Daoy (cell line): ENCODE measurements at places on chromosomes 12 and 14. TPM values are rescaled to one million over a fixed set of nuclear protein-coding genes. Genes with fewer than 3 reads are reported as not detected.

DNA sequence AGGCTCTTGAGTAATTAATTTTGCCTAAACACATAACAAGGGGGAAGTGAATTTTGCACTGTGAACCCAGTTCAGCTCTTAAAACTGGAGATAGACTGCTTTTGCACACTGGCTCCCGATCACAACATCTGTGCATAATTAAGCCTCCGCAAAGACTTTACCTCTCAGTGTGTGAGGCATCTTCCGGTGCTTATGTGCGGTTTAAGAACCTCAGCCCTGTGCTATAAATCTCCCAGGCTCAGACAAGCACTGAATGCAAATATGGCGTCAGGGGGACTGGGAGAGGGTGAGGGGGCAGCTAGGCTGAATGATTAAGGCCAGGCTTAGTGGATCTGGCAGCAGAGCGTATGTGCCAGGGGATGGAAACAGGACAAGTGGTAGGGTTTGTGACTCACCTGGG, 103.3 kb downstream of the ADCK1 start:
- DNase-seq = peak; percentile 21

GRCh38 chr12:450438-450837, 9.3 kb upstream of the B4GALNT3 start:
- DNase-seq = no peak

DNA sequence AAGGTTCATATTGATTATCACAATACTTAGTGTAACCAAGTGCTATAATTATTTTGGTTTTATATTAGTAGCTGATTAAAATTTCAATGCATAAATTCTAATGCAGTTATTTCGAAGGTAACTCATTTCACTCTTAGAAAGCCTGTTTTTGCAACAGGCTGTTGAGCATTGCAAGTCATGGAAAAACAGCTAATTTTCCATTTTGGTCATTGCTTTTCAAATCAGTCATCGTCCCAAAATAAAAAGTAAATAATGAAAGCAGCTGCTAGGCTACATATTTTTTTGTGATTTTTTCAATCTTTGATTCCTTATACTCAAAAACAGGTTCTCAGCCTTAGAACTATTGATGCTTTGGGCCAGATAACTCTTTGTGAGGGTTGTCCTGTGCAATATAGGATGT, 22.9 kb downstream of the VEZT start:
- DNase-seq = no peak

The CCDC196 gene
- total RNA-seq = not detected in 2 replicates

DNA sequence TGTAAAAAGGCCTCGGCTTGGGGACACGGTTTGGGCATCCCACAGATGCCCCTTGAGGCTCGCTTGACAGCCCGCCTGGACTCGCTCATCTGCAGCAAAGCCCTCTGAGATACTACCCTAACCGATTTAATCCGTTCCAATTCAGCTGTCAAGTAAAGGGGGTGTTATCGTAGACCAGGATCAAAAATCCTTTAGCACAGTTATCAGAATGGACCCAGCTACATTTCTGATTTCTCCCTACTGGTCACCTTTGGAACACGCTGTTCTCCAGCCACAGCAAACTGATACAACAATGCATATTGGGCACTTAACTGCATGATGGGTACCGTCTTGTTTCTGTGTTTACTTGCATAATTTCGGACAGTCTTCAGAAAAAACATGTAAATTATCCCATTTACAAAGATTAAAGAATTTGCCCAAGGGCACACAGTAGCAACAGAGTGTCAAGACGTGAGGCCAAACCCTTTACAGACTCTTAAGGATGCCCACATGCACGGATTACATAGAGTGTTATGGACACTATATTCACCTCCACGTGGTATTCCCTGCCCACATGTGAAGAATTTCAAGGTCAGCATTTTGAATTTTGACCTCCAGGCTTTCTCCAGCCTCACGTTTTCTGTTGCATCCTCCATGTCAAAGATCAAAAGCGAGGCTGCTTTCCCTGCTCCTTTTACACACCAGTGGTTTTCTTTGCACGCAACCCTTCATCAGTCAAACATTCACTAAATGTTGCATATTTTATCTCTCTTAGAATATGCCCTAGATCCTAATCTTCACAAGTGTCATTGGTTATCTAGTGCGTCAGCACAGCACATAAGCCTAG, 3.2 kb upstream of the DUSP6 start:
- DNase-seq = no peak

GRCh38 chr14:69779088-69779487, 12.1 kb downstream of the SRSF5 start:
- DNase-seq = no peak

DNA sequence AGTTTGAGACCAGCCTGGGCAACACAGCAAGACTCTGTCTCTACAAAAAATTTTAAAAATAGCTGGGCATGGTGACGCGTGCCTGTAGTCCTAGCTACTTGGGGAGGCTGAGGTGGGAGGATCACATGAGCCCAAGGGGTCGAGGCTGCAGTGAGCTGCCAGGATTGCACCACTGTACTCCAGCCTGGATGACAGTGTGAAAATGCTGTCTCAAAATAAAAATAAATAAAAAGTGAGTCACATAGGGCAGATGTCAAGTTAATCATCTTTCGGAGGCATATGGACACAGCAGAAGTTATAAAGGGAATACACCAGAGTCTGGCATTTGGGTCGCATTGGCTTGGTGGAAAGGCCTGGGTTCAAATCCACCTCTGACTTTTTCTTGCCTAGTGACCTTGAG, 92.7 kb downstream of the PHETA1 start:
- peak; percentile 42 for DNase-seq

GRCh38 chr12:131425112-131426075, 285.5 kb upstream of the SFSWAP start:
- DNase-seq = no peak

GRCh38 chr12:119681728-119682638, 14.1 kb downstream of the PRKAB1 start:
- DNase-seq = no peak

GRCh38 chr14:68777644-68778043, 15.2 kb downstream of the ZFP36L1 start:
- no peak for DNase-seq

DNA sequence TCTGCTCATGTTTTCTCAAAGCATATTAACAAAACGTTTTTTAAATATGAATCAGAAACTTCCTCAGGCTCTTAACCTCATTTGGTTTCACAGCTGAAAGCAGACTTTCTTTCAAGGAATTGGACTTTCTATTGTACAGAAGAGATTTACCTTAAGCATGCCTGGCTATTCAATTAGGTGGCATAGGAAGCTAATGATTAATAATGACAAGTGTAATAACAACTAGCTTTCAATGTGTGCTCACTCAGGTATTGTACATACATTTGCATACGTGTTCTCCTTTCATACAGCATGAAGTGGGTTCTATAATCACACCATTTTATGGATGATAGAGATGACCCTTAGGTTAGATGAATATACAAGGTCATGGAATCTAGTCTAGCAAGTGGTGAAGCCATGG, 115.7 kb downstream of the ANO6 start:
- no peak for DNase-seq

GRCh38 chr12:6914246-6914946, at the start of gene ENO2:
Gene ENO2 (plus strand): TSS chr12:6914580. CDS start chr12:6915833, 1,253 bp downstream.
- peak; percentile 81 for DNase-seq

The PSMA3 gene
- total RNA-seq = 370 and 371 TPM in 2 replicates

GRCh38 chr14:36997843-36998242, 174.6 kb downstream of the SLC25A21 start:
- peak; percentile 48 for DNase-seq

- peak; percentile 24 for DNase-seq
Observed at GRCh38 chr14:23183479-23183878, at the start of gene SLC7A8. Gene SLC7A8 (minus strand): TSS chr14:23183660. CDS start chr14:23182914, 746 bp downstream.

DNA sequence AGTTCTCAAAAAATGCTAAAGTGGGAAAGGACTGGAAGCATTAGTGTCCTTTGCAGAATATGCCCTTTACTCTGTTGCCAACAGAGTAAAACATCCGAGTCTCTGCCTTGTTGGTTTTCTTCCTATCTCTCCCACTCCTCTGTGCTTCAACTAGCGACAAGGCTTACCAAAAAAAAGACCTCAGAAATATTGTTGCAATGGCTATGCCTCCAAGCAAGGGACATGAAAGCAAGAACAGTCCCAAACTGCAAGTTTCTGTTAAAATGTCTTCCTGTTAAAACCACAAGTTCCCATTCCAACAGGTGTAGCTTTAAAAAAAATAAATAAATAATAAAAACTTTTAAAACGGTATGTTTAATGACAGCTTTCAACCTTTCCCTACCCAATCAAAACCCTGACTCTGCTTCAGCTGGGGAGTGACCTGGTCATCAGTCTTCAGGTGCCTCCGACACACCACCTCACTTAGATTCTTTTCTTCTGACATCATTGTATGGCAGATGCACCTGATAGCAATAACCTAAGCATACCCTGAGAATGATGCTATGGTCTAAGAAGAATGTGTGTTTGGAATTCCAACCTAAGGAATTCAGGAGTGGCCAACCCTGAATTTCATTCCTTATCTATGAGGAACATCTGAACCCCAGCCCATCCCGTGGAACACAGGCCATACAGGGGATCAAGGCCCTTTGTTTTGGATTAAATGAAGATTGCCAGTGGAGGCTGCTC, 81.0 kb downstream of the RPS29 start:
- peak; percentile 28 for DNase-seq

DNA sequence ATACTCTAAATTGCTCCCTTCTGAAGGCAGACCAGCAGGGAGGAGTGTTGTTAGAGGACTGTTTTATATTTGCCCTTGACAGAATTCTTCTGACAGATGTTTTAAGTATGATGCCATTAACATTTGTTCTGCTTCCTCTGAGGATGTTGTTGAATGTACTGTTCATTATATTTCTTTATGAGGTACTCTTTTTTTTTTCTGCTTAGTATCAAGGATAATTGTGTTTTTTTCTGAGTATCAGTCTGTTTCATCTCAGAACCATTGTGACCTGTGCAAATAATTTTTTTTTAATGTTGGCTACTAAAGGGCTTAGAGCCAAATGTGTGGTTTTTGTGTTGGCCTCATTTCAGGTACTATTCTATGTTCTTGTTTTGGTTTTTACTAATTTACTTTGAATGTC, 10.6 kb downstream of the METAP2 start:
- DNase-seq = no peak

DNA sequence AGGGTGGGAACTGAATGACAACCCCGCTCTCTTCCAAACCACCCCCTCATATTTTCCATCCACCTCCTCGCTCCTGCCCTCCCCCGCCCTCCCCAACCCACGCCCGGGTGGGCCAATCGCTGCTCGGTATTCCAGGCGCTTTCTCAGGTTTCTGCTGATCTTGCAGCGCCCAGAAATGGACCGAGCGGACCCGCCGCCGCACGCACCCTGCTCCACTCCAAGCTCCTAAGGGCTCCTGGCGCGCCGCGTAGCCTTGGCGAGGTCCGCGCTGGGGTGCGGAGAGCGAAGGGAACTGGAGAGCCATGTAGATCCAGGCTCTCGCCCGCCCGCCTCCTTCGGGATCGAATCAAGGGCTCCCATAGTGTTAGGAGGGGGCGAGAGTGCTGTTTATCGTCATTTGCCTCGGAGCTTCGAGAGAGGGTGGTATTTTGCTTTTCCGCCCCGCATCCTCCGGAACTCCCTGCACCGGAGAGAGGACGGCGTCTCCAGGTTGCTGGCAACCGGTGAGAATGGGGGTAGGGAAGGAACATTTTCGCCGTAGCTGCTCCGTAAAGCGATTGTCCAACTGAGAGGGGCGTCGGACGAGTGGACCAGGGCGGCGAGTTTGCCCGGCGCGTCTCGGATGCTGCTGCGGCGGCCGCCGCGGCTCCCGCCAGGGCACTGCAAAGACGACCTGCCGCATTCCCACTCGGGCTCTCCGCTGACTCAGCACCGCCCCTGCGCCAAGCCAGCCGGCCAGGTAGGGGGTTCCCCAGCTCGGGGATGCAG, at the start of gene KCNA1:
TSS of gene KCNA1 (plus strand) at position 172 of the 768 bp plus-strand sequence. CDS start 1,474 bp downstream, outside the sequence.
- peak; percentile 63 for DNase-seq

GRCh38 chr12:4251216-4251891, 22.2 kb upstream of the CCND2 start:
- no peak for DNase-seq

DNA sequence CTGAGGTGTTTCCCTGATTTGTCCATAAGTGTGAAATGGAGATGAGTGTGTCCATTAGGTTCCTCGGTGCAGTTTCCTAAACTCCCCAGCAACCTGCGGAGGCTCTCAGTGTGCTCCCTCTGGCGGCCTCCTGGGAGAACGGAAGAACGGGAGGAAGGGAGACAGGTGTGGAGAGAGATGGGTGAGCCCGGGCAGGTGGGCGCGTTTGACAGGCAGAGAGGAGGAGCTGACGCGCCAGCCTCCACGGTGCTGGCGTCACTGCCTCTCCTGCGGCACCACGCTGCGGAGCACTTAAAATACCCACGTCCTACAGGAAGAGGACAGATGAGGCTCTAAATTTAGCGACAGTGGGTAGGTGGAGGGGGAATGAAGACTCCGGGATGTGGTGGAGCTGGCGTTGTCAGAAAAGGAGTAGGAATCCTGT, 26.8 kb upstream of the PEX5 start:
- DNase-seq = no peak

GRCh38 chr14:57933349-57933748, 67.5 kb upstream of the SLC35F4 start:
- no peak for DNase-seq

DNA sequence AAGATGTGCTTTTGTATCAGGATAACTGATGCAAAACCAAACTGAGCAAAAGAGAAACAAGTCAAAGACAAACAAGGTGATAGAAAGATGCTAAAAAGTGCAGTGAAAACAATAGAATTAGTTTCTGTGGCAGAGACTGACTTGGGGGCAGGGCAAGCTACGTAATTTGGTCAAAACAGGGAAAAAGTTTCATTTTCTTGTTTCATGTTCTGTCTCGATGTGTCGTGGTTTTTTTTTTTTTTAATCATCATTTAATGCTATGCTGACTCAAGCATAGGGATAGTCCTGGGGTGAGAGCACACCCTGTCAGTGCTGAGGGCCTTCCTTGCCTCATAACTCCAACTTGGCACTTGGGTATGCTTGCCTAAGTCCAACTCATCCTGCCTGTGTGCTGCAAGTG, 144.1 kb upstream of the PTPRQ start:
- no peak for DNase-seq

The NUMB gene
- 12.9 and 15.2 TPM in 2 replicates for total RNA-seq

DNA sequence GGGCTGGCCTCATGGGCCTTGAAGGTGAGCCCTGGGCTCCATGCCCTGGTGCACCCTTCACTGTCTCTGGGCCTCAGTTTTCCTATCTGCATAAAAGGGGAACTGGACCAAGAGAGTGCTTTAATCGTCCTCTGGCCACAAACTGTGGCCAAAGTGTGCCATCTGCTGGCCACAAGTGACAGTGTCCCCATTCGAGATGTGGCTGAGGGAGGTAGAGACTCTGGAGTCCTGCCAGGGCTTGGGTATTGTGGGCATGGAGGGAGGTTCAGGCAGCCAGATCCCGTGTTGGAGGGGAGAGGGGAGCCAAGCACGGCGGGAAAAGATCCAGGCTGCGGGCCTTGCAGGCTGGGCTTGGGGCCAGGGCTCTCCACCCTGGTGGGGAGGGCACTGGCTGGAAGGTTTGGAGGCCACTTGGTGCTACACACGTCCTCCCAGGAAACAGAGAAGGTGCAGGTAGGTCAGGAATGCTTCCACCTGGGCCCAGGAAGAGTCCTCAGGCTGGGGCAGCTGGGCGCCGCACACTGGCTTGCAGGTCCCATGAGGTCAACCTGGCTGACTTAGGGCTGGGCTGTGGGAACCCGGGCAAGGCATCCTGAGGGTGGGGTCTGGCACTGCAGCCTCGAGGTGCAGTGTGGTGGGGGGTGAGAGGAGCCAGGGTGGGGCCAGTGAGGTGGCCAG, 7.3 kb upstream of the KIF26A start:
- peak; percentile 49 for DNase-seq
